ENCODE measurements at places on chromosomes 2 and 18. TPM values are rescaled to one million over a fixed set of nuclear protein-coding genes. Genes with fewer than 3 reads are reported as not detected.

- DNase-seq = no peak
Measured at GRCh38 chr2:149729586-149729985, 142.0 kb upstream of the MMADHC start.

DNA sequence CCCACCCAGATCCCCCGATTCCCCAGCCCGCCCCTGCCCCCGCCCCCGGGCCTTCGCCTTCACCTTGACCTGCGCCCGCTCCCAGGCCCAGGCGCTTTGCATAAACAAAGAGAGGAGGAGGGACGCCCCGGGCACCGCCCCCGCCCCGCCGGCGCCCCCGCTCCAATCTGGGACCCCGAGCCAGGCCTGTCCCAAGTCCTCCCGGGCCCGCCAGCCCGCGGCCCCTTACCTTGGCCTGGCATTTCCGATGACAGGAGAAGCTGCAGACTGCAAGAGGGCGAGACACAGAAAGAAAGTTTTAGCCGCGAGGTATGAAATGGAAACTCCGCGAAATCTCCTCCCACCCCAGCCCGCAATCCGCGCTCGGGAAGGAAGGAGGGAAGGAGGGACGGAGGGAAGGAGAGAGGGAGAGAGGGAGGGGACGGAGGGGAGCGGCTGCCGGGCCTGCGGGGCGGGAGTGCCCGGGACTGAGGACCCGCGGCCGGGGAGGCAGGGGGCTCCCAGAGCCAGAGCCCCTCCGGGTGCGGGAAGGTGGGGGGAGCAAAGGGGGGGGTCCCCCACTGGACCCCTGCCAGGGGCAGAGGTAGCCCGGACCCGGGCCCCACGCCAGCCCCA is 24.2 kb downstream of the TNS1 start:
- DNase-seq = no peak

DNA sequence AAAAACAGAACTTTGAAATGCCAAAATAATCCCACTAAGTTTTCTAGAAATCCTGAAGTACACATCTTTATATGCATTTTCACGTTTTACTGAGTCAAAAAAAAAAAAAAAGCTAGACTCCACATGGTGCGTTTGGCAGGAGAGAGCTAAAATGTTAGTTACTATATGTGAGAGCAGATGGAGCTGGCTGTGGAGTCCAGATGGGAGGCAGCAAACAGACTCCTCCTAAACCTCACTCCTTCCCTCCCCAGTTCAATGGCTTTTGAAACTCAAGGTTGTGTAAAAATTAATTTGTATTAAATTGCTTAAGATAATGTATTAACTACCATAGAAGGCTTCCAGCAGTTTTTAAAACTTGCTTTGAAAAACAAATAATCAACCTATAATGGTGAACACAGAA is 248.8 kb downstream of the AGPS start:
- DNase-seq = no peak

Gene UGT1A6
- not detected for polyA plus RNA-seq

Gene ATP5F1A
- polyA plus RNA-seq = 937 TPM

DNA sequence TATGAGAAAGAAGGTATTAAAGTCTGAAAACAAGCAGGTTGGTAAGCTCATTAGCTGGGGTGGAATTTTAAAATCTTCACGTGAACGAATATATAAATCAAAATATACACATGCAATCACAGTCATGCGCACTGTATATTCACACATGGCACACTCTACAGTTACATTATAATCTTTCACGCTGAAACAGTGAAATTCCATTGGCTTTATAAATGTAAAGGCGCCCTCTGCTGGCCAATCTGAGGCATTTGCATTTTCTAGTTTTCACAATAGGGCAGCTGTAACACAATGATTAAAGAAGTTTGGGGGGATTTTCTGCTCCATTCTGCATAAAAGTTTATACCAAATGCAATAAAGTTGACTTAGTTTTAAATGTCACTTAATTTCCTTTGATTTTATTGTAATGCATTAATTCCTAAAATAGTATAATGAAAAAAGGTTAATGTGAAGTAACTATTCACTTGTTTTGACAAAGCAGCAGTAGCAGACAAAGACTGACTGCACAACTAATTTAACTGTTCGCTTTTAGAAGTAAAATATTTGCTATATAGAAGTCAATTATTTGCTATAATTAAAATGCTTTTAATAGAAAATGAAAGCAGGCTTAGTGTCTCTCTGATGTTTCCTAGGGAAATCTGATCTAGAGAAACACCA is 17.2 kb downstream of the IFIH1 start:
- DNase-seq = peak; percentile 55

Gene TMEM169
- polyA plus RNA-seq = 0.35 TPM

DNA sequence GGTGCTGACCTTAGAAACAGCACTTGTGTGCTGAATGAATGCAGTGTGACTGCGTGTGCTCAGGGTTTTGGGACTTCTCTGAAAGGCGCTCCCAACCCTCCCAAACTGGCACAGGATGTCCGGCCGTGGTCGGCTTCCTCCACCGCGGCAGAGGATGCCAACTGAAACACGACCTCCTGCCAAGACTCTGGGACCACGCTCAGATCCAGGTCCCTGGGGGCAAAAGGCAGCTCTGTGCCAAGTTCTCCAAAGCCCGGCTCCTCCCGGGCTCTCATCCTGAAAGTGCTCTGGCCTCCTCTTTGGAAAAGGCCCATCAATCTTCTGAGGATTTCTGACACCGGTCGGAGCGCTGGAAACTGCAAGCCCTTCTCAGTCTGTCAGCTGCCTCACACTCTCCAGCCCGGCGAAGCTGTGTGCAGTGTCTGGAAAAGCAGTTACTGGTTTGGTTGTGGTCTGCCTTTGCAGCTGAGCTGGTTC is 32.3 kb upstream of the ZBTB7C start:
- no peak for DNase-seq

DNA sequence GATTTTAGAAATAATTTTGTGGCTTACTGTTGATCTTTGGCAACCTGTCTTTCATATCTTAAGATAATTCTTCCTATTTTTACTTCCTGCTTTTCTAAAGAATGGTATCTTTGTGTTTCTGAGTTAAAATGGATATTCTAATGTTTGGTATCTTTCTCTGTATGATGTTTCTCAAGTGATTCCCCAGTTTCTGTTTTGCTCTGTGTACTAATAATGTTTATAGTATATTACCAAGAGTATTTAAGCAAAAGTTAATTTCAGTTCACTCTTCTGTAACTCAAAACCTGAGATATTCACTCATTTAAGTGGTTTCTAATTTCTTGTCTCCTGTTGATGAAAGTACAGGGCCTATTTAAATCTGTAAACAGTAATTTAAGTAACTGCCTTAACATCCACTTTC is 58.3 kb downstream of the CCDC150 start:
- no peak for DNase-seq

DNA sequence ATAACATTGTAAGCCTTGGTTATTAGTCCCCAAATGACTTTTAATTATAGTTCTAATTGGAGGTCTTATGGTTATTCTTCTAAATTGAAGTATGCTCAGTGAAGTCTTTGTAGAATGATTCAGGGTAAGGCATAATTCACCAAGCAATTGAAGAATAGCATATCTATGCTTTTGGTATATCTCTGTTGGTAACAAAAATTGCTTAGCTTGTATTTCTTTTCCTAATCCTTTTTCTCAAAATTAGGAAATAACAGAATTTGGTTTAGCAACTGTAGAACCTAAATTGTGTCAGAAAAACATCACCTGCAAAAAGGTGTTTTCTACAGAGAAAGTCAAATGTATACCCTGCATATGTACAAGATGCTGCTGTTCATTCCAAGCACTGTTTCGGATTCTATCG is 189.2 kb upstream of the EPHA4 start:
- no peak for DNase-seq

- DNase-seq = no peak
Measured at GRCh38 chr2:60331115-60331809, 222.2 kb downstream of the BCL11A start.

Gene KCNK3
- polyA plus RNA-seq = 0.04 TPM

- no peak for DNase-seq
Measured at GRCh38 chr2:225493420-225494099, 94.0 kb downstream of the NYAP2 start.

Gene TMEM163
- not detected for polyA plus RNA-seq

DNA sequence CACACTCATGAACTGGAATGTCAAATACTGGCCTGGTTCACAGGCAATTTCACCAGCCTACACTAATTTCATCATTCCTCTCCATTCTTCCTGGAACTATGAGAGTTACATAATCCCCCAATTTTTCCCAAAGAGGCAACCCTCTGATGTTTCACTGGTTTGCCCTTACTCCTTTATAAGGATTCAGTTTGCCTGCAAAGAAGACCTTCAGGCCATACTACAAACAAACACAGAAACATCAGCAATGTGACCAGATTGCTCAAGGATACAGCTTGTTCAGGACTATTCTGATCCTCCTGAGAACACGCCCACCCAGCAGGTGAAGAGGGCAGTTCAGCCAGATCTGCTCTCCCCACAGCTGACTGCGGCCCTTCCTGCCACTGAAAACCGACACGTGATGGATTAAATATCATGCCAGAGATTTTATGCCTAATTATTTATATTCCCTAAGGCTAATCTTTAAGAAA is 215.5 kb downstream of the ETAA1 start:
- DNase-seq = no peak

- no peak for DNase-seq
Measured at GRCh38 chr2:23661276-23662050, 265.5 kb downstream of the ATAD2B start.

DNA sequence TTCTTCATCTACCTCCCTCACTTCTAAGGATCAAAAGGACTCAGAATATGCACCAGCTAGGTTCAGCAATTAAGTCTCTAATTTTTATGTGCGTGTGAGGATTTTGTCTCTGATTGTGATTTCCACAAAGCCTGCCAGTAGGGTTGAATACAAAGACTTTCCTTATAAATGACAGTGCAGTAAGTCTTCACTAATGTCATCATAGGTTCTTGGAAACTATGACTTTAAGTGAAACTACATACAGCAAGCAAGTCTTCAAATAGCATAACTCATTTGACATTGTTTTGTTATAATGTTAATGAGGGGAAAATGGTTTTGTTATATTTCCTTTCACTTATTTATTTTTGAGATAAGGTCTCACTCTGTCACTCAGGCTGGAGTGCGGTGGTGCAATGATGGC is 526.3 kb upstream of the DCC start:
- no peak for DNase-seq

Gene GKN2
- polyA plus RNA-seq = not detected

DNA sequence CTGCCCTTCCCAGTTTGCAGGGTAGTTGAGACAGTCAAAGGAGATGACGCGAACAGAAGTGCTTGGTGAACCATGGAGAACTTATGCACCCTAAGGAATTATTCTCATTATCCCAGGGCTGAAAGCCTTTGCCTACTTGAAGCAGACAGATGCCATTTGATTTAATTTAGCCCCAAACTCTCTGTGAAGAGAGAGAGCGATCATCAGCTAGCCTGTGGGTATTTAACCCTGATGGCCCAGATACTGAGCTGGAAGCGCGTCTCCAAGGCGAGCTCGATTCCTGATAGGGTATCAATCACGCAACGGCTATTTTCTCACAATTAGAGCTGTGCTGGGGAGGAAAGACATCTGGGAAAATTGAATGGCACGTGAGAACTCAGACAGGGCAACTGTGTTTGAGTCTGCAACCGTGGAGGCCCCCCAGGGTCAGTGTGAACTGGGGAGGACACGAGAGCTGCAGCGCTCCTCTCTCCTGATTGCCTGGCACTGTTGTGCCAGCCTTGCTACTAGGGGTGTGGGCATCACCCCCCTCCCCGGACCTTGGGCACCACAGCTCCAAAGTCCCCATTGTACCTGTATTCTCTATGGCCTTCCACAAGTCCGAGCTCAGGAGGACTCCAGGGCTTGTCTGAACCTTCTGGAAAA is 73.2 kb downstream of the CAPN13 start:
- DNase-seq = no peak

GRCh38 chr2:126715576-126716406 is 59.8 kb downstream of the GYPC start:
- no peak for DNase-seq

Gene ARHGEF4
- polyA plus RNA-seq = 0.95 TPM

DNA sequence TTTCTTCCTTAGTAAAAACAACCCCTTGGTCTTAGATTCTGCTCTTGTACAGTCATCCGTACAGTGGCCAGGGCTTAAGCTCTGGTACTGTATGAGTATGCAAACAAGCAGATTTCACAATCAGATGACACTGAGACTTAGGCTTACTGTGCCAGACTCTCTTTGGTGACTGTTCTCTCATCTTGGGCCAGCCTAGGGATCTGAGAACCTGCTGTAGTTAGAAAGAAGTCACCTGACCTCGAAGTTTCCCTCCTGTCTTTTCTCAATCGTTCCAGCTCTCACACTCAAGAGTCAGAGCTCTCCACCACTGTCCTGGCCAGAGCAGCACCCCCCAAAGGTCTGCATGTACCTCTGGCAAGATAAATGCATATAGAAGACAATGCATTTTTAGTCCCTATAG is 63.2 kb downstream of the ZEB2 start:
- peak; percentile 49 for DNase-seq

GRCh38 chr18:1147730-1148129 is 243.1 kb downstream of the ADCYAP1 start:
- DNase-seq = no peak

Gene HAAO
- polyA plus RNA-seq = 4.2 TPM

DNA sequence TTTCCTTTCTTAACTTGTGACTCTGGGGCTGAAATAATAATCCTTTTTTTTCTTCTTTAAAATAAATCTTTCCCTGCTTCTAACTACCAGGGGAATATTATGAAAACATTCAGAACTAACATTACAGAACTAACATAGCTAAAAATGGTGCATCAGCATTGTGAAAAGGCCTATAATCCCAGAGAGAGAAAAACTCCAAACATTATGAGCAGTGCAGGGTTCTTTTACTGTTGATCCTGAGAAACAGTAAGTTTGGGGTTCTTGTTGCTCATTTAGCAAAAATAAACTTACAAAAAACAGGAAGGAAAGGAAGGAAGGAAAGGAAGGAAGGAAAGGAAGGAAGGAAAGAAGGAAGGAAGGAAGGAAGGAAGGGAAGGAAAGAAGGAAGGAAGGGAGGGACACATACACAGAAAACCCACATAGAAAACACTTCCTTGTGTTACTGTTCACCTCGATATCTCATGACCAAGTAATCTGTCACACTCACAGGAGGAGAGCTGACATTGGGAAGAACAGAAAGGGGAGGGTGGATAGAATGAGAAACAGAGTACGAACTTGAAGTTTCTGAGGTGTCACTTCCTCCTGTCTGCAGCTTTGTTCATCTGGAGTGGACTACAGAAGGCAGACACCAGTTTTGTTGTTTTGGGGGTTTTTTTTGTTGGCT is 18.4 kb upstream of the PIK3C3 start:
- DNase-seq = no peak

Gene CELF4
- not detected for polyA plus RNA-seq

Gene CENPA
- 9.3 TPM for polyA plus RNA-seq

GRCh38 chr2:196719110-196719872 is 79.8 kb downstream of the CCDC150 start:
- DNase-seq = peak; percentile 44

GRCh38 chr2:154439156-154439555 is 259.3 kb upstream of the KCNJ3 start:
- DNase-seq = no peak

Gene PSD4
- 0.37 TPM for polyA plus RNA-seq

All from AG04450 (cell line).